Stimulated activated CD8-positive, alpha-beta memory T cell treated with anti-CD3 and anti-CD28 coated beads, Interleukin-7, amount 100 ng/mL, for 24 hours (primary cell): ENCODE measurements at places on chromosomes 5 and 9.

GRCh38 chr5:115770466-115770865 lies 46.0 kb downstream of the CDO1 start:
- no peak for DNase-seq

DNA sequence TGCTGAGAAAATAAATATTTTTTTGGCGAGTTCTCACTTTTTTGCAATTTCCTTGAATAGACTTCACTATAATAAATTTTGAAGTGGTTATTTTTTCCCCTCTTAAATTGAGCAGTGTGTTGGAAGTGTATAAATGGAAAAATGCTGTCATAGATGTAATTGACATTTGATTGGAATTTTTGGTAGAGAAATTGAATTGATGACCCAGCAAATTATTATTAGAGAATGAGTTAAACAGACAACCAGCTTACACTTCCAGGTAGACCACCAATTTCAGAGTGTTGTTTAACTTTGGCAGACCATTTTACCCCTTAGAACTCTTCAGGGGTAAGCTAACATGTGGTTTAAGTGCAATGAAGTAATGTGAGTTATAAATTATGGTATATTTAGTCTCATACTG lies 1.9 kb downstream of the FAF2 start:
- no peak for DNase-seq

- DNase-seq: no peak
Observed at GRCh38 chr5:13566871-13567339, 377.6 kb downstream of the DNAH5 start.

DNA sequence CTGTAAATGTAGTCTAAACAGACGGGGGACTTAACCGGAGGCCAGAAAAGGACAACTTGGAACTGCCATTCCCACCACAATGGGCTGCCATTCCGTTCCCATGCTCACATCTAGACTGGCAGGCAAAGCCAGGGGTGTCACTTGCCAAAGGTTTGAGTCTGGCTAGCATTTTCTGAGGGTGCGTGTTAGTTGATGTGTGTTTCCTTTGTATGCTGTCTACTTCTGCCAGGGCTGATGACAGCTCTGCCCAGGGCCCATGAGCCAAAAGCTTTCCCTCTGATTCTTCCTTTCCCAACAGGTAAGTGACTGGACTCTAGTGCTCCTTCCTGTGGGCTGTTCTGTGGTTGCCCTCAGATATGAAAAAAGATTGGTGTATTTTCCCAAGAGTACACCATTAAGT lies 68.0 kb downstream of the ZNF608 start:
- DNase-seq: no peak

DNA sequence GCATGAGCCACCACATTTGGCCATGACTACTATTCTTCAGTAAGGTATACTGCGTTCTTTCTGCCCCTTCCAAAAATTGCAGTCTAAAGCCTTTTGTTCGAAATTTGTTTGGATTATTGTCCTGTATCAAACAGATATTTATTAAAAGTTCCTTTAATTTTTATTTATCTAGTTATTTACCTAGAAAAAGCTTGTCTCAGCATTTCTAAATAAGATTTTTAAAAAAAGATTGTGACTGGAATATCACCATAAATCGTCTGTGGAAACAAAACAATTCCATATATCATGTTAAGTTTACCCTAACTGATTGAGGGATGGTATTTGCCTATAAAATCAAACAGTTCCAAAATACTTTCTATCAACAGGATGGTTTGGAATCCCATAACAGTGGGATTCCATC lies 14.7 kb downstream of the GNG10 start:
- no peak for DNase-seq

- DNase-seq: no peak
Observed at GRCh38 chr5:78666041-78666444, 17.5 kb upstream of the LHFPL2 start.

DNA sequence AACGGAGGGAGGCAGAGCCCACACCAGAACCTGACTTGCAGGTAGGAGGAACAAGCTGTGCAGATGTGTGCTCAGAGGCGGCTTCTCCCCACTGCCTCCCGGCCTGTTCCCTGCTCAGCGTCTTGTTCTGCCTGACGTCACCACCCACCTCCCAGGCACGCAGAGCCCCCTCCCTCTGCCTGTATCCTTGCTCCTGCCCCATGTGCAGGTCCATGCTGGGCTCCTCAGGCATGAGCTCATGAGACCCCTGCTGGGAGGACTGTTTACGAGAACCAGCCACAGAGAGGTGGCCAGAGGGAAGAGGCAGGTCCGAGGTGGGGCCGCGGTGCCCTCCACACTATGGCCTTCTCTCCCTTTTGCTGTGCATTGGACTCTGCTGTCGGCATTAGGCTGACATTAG lies 45.5 kb downstream of the SLC6A3 start:
- no peak for DNase-seq

DNA sequence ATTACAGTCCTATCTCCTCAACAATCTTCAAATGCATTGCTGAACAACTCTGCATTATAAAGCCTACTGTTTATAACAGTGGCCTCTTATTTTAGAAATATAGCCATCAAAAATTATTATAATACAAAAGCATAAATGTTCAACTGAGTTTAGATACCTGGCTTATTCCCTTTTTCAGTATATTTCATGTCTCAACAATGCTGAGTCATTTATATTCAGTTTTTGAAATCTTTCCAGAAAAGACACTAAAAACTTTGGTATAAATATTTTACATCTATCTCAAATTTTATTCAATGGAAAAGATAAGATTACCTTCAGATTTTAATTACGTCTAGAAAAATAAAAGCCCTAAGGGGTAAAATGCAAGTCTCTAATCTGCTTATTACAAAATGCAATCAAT lies 37.9 kb downstream of the LURAP1L start:
- no peak for DNase-seq

DNA sequence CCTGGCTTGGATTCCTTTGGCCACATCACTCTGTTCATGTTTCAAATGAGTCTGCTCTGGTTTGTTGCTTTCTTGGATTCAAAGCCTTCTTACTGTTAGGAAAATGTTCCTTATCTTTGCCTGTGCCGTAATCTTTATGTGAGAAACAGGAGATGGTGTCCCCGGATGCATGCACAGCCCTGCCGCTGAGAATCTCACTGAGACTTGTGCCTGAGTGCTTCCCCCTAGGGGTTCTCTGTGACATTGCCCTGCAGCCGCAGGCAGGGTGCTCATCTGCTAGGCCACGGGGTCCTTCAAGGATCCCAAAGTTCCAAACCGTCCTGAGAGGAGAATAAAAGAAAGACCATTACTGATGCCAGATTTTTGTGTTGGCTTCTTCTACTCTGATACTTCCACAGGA lies 81.4 kb upstream of the ANKRD55 start:
- no peak for DNase-seq

DNA sequence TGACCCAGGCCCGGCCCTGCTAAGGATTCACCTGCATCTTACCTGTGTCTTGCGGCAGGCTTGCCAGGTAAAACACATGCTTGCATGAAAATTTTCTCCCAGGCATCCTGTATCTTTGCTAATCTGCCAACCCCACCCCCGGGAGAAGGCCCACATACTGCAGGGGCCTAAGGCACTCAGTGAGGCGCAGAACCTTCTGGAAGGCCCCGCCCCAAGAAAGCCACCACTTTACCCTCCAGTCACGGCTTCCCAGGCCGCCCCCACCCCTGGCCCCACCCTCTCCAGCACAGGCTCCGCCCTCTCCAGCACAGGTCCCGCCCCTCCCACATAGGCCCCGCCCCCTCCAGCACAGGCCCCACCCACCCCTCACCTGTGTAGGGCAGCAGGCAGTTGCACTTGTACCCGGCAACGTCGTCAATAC lies 29.8 kb upstream of the SEC16A start:
- DNase-seq: no peak

DNA sequence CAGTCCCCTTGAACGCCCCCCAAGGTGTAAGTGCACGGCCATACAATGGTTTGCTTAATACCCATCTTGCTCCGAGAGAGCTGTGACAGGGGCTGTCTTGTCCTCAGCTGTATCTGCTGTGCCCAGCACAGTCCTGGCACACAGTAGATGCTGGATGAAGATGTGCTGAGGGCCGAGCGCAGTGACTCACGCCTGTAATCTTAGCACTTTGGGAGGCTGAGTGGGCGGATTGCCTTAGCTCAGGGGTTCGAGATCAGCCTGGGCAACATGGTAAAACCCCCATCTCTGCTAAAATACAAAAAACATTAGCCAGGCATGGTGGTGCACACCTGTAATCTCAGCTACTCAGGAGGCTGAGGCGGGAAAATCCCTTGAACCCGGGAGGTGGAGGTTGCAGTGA lies 53.6 kb downstream of the C9orf50 start:
- no peak for DNase-seq

DNA sequence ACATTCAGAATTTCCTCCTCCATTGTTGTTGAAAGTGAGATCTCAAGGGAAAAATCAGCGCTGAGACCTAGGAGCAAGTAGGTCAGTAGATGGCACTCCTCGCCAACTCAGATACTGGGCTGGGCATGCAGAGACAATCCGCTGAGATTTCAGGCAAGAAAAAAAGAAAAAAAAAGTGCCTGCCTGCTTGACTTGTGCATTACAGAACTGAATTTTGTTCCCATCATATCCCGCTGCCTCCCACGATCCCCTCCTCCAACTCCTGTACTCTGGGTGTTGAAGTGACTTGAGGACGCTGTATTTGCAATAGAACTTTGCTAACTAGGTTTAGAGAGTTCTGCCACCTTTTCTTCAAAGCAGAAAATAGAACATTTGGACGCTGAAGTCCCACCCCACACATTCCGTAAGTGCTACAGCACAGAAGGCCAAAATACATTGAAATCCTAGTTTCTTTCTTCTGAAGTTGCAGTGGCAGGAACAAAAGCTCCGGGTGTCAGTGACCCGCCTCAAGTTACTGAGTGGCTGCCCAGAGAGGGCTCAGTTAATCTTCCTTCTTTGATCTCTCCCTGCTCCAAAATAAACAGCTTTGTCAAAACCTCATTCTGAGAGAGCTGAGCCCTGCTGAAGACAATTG lies 265.8 kb downstream of the MLLT3 start:
- DNase-seq: peak; percentile 5

GRCh38 chr9:88810826-88811225 lies 180.4 kb upstream of the S1PR3 start:
- no peak for DNase-seq

- no peak for DNase-seq
Observed at GRCh38 chr9:33698267-33698666, 97.1 kb upstream of the PRSS3 start.

- no peak for DNase-seq
Observed at GRCh38 chr9:126304207-126304970, 22.2 kb upstream of the MVB12B start.

DNA sequence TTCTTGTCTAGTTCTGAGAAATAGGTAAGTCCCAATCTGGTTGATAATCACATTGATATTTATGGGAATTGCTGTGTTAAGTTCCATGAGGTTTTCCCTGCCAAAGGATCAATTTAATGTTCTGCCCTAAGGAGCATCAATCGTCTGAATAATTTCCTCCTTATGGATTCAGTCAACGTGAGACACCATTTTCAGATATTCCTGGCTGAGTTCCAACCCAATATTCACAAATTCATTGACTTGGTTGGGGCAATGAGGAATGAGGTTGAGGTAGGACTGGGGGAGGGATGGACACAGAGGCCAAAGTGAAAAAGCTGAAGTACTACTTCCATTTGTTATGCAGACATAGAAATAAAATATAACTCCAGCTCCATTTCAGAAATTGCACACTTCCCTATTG lies 99.1 kb downstream of the ZNF622 start:
- DNase-seq: no peak

- DNase-seq: no peak
Observed at GRCh38 chr9:91211414-91211813, 150.3 kb downstream of the AUH start.

- DNase-seq: no peak
Observed at GRCh38 chr5:75963554-75963953, 119.6 kb upstream of the SV2C start.

DNA sequence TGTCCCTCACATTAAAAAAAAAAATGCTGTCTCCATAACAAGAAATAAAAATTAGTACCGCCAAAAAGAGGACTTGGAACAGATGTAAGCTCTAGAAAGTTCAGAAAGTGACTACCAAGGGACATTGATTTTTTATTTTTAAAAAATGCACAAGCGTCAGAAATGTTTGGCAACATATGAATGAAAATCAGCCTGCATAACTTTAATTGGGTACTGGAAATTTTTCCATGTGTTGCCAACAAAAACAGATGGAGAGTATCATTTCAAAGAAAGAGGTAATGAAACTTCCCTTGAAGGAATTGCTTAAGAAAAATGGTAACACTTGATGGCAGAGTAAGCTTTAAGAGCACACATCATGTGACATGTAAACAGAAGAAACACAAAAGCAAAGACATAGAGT lies 47.2 kb downstream of the OR2K2 start:
- no peak for DNase-seq
